ENCODE measurements at places on chromosomes 2 and 18.

DNA sequence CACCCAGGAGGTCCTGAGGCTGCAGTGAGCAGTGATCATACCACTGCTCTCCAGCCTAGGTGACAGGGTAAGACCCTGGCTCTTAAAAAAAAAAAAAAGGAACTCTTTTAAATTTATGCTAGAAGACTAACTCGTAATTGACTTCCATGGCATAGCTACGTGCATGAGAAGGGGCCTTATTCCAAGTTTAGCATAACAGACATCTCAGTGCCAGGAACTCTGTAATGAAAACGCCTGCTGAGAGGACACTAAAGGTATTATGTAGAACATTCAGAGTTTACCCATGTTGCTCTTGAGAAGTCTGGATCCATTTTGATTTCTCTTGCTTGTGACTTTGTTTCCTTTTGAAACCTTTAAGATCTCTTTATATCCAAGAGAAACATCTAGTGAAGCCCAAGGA, 276.0 kb downstream of the ZNF407 start:
- DNase-seq, result no peak

- no peak for DNase-seq
These were observed 301.6 kb downstream of the SLC8A1 start for GRCh38 chr2:40150266-40150665.

GRCh38 chr2:85353876-85354285, 447 bp downstream of the RETSAT start:
- DNase-seq, result no peak

DNA sequence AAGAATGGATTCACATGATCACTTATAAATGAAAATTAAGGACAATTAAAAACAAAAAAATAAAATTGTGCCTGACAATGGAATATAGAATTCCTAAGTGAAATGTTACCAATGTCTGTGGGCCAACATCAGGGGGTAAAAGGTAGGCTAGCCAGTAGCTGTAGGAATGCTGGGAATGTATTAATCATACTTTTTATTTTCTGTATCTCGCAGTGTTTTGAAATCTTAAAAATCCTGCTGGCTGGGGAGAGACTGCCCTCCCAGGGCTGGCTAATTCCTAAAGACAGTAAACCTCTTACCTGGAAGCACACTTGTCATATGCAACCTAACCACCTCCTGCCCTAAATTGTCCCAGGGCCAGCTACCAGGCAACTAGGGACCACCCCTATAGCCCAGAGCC, 69.8 kb downstream of the REV1 start:
- DNase-seq, result no peak

- no peak for DNase-seq
These were observed 24.7 kb upstream of the GPC1 start for GRCh38 chr2:240410808-240411207.

- DNase-seq, result no peak
These were observed 102.6 kb upstream of the ITGA4 start for GRCh38 chr2:181354626-181355025.

- DNase-seq, result no peak
These were observed 91.0 kb downstream of the SPTBN1 start for GRCh38 chr2:54546923-54547720.

- peak; percentile 5 for DNase-seq
These were observed 30.6 kb upstream of the PPP1R1C start for GRCh38 chr2:181955010-181955409.

GRCh38 chr2:8694737-8695136, 12.9 kb downstream of the ID2 start:
- DNase-seq, result no peak

- no peak for DNase-seq
These were observed 56.6 kb downstream of the CTDP1 start for GRCh38 chr18:79736230-79736629.

DNA sequence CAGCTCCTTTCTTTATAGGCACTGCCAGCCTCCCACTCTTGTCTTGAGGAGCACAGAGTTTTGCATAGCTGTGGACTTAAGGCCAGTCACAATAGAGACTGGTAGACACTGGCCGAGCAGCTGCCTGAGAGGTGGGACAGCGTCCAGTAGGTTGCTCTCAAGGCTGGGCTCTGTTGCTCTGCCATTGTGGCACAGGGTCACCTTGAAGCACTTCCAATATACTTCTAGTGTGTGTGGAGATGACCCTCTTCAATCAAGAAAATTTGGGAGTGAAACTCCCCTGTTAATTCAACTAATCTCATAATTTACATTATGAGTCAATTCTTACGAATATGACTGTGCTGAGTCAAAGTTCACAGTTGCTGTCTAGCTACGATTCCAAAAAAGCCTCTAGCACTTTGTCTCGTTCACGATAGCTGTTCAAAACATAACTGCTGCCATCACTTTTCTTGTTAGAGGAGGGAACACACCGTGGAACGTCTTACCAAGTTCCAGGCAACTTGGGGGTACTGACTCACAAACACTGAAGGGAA, 636.2 kb downstream of the EPHA4 start:
- DNase-seq, result no peak

GRCh38 chr2:184304006-184304405, 294.3 kb upstream of the ZNF804A start:
- no peak for DNase-seq

DNA sequence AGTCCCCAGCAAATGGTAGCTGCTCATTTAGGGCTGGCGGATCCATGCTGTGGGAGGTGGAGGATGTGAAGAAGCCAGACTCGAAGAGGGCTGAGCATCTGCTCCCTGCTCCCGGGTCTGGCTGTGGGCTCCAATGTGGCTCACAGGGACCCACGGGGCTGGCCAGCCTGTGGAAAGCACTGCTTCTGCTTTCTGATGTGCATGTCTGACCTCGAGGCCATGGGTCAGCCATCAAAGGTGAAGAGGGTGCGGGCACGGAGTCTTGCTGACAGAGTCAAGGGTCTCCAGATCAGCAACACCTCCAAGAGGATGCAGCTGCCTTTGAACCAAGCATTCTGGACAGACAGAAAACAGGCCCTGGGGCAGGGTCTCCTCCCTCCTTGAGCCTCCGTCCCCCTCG, 178.2 kb downstream of the INHBB start:
- no peak for DNase-seq

- DNase-seq, result no peak
These were observed 42.1 kb downstream of the ODC1 start for GRCh38 chr2:10406016-10406415.

GRCh38 chr2:164388511-164388910, 232.8 kb downstream of the GRB14 start:
- DNase-seq, result no peak

DNA sequence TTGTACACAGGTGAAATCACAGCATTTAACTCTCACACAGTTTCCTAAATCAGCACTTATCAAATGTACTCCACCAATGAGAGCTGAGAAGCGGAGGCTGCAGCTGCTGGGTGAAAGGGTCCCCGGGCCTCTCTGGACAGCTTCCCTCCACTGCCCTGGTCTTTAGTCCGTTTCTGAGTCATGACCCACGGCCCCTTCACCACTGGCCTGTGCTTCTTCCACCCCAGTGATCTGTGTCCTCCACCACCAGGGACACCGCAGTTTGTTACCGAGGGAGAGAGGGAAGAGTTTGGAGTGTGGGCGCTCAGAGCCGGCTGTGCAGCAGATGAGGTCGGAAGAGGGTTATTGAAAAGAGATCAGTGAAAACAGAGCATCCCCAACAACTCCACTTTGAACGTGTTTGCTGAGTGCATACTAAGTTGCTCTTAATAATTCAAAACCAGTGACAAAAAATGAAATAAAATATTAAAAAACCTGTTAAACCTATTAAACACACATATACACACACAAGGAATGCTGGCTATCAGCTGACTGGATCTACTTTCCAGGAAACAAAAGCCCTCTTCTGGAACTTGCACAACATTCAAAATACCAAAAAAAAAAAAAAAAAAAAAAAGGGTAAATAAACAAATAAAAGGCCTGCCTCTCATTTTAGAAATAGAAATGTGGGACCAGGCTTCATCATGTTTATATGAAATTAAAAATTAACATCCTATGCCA, 54.1 kb downstream of the PXDN start:
- no peak for DNase-seq

- no peak for DNase-seq
These were observed 35.6 kb upstream of the PRLH start for GRCh38 chr2:237530472-237531433.

GRCh38 chr2:80548469-80548868, 243.9 kb upstream of the LRRTM1 start:
- no peak for DNase-seq

DNA sequence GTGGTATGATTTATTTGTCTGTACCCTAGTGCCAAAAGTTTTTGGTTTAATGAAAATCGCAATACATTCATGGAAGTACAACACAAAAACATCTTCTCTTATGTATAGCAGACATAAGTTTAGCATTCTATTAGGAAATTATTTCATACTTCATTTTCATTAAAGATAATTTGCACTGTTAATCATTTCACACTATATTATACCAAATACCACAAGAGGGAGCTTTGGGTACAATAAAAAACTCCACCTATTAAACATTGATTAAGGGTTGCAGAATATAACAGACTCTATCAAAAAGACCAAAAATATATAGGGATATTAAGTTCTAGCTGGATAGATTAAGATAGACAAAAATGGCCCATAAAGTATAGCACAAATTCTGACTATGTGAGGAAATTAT, 79.0 kb downstream of the SLC66A3 start:
- no peak for DNase-seq

DNA sequence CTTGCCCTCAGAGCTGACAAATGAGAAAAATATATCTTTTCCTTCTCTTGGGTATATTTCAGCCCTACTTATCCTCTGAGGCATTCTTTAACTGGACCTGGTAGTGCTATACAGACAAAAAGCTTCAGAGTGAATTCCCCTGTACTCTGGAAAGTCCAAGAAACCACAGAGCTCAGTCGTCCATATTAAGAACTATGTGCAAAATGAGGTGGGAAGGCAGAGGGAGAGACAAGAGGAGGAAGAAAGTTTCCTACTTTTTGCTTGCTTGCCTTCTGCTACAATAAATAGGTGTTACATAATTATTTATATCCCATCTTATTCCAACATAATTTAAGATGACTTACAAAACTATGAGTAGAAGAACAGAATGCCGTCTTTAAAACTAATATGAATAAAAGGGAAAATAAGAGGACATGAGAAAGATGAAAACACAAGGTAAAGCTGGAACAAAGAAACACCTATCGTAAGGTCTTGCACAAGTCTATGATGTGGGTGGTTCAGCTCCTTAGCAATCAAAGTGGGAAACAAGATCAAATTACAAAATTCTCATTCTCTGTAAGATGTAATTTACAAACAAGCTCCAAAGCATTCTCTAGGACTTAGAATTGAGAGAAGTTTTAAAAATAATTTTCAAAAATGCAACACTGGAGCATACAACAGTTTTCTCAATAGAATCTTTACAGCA, 97.9 kb downstream of the BAZ2B start:
- DNase-seq, result no peak

DNA sequence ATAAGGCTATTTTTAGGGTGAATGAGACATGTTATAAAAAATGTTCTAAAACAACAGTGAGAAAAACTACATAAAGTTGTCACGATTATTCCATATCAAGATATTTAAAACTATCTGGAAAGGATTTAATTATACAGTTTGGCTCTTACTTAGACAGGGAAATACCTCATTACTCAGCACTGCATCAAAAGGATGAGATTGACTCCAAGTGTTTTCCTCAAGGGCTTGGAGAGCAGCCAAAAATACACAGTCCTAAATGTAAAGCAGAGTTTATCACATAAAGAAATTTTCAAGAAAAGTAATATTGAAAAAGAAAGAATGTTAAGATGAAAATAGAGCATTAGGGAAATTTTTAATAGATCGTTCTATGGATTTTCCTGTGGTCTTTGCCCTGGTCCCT, 285.5 kb upstream of the NETO1 start:
- no peak for DNase-seq

DNA sequence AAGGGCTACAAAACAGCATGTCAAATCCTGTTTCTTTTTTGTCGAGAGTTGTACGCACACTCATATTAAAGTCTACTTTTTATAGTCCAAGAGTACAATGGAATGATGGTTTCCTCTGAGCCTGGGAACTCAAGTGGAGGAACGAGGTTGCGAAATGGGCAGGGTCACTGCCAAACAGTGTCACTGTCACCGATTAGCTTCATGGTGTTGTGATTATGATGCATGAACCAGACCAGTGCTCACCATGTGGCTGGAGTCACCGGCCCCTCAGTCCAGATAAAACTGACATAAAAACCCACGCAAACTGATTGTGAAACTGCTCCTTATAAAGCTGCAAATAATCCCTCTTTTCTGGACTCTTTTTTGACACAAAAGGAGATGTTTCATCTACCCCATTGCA, 122.0 kb downstream of the COPS8 start:
- no peak for DNase-seq

DNA sequence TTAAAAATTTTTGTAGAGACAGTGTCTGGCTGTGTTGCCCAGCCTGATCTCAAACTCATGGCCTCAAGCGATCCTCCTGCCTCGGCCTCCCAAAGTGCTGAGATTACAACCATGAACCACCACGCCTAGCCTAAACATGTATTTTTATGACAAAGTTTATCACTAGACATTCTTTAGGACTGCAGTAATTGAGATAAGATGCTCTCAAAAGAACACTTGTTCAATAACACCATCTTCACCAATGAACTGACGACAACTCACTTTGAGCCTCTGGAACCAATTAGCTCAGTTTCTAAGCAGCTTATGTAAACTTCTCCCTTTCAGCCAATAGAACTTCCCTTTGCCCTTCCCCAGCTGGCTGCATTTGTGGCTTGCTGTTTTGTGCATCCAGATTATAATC, 15.3 kb upstream of the PPP4R1 start:
- no peak for DNase-seq

- no peak for DNase-seq
These were observed 189.2 kb downstream of the LAMA1 start for GRCh38 chr18:6928359-6928758.

- DNase-seq, result no peak
These were observed 17.3 kb downstream of the SALL3 start for GRCh38 chr18:78996741-78997490.

GRCh38 chr18:79567481-79568147, 112.0 kb upstream of the CTDP1 start:
- no peak for DNase-seq

DNA sequence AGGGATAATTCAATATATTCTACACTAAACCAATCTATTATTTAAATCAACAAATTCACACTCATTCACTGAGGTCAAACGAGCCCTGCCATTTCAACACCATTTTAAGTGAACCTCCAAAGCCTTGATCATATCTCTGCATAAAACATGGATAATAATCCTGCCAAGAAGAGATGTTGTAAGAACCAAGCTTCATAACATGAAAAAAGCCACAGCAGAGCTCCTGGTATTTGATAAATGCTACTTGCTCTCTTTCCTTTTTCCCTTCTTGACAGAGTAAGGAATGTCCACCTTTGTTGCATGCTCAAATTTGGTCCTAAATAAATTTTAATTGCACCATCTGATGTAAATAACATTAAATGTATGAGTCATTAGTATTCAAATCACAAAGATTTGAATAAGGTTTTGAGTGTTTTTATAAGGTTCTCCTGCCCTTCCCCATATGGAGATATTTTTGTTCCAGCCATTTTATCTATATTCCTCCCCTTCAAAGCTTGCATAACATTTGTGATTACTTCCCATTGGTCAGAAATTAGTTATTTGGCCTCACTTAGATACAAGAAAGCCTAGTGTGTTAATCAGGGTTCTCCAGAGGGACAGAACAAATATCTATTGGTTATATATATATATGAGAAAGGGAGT, 318.8 kb downstream of the RND3 start:
- DNase-seq, result no peak

- no peak for DNase-seq
These were observed 751.4 kb upstream of the HS6ST1 start for GRCh38 chr2:129069875-129070594.

- peak; percentile 27 for DNase-seq
These were observed 47.7 kb downstream of the GLI2 start for GRCh38 chr2:120783371-120783791.

- no peak for DNase-seq
These were observed 262.1 kb upstream of the KLHL14 start for GRCh38 chr18:33034945-33035344.

Measured in COR-L47 (cell line).